ENCODE measurements at places on chromosomes 12 and 14.
A peak's percentile ranks its signal among the peaks of the same experiment; 100 is the strongest.

DNA sequence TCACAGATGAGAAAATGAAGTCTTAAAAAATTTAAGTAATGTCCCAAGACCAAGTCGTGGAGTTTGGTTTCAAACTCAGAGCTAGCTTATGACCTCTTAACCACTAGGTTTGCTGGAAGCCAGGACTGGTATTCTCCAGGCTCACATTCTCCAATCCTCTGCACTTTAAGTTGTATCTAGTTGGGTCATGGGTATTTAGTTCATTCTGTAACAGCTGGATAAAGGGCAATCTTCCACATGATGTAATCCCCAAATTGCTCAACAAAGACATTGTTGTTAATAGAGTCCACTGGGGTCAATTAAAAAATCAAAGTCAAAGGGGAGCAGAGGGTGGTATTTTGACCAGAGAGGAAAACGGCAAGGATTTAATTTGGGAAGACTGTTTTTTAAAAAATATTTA lies 17.8 kb upstream of the GAS2L3 start:
- DNase-seq = no peak

DNA sequence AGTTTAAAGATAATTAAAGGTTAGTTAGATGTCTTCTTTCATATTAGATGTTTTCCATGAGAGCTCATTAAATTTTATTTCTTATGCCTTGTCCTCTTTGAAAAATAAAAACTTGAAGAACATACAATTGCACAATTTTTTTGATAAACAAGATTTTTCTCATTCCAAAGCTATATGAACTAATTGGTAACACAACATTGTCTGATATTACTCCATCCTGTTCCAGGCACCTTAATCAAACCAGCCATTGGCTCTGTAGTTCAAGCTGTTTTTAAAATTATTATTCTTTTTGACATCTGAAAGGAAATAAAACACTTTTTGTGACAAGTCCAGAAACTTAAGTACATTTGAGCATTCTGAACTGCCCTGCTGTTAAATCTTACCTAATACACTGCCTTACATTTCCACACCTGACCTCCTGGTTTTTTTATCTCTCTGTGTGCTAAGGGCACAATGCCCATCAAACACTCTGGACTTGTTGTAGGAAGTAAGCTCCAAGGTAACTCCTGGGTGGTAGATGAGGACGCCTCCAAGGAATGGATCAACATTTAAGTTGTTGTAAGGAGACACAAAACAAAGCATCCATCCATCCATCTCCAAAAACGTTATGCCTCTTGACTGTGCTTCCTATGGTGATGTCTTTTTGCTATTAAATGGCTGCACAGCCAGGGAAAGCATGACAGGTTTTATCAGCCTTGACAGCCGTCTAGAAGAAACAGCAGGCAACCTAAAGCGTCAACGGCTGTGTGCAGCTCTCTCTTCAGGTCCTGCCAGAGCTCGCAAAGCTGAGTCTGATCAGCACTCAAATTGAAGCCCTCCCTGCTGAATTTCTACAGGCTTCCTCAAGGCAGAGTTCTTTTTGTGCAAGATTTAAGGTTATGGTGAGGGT lies 449.9 kb upstream of the FLRT2 start:
- no peak for DNase-seq

DNA sequence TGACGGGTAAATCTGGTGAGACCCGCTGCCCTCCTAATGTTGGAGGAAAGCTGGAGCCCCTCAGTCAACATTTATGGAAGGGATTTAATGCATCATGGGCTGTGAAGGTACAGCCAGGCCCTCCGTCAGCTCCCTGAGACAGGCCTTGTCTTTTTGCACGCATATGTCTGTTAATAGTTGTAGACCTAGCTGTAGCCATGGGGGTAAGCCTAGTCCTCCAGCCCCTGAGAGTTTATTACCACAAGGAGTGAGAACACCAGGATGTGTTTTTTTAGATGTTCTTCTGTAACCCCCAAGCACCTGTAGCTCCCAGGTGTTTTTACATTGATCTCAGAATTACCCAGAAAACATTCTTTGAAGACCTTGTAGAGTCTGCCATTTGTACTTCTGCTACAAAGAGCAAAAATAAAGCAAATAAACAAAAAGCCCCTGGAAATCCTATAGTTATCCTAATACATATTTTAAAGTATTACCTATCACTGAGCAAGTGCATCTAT lies 25.5 kb downstream of the ETV6 start:
- no peak for DNase-seq

GRCh38 chr12:110717037-110717436 lies 25.7 kb downstream of the PPP1CC start:
- peak; percentile 32 for DNase-seq

GRCh38 chr12:79408689-79409088 lies 282.1 kb downstream of the PAWR start:
- DNase-seq = no peak

- DNase-seq = peak; percentile 37
These were observed 2.3 kb upstream of the KLRD1 start for GRCh38 chr12:10305411-10305810.

- DNase-seq = no peak
These were observed 55.9 kb upstream of the GPR68 start for GRCh38 chr14:91300283-91300895.

DNA sequence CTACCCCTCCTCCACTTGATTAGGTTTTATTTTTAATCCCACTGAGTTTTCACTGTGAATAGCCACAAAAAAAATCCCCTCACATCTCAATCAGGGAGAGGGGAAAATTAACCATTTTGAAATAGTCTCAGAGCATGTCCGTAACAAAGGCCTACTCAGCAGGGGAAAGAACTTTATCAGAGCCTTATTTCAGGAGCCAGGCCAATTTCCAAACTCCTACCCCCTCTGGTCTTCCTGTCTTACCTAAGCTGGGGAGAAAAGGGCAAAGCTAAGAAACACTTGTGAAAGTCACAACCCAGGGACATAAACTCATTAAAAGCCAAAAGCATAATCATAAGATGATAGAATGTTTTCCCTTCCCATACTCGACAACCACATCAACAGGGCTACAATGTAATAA lies 260.3 kb upstream of the DIO3 start:
- no peak for DNase-seq

- peak; percentile 50 for DNase-seq
These were observed 113.5 kb upstream of the VASH1 start for GRCh38 chr14:76647697-76648298.

DNA sequence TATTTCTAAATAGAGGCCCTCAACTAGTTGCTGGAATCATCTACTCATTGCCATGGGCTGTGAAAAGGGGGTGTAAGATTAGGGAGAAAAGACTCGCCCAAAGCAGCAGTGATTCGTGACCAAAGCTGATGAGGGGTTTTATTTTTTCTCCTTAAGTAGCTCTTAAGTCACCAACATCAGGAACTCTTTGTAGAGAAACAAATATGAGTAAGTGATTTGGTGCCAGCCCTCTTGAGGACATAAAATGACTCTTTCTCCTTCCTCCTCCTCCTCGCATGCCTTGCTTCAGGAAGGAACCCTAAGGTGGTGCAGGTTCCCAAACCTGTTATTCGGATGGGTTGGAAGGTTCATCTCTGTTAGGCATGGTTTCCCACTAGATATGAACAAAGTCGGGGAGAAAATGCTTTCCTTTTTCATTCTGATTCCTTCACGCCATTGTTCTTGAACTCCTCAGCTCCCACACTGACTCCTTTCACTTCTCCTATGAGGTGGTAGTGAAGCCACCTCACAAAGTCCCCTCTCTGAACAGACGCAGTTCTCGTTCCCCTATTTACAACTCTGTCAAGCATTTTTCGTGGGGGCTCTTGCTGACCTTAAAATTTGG lies 113.4 kb downstream of the ETV6 start:
- DNase-seq = peak; percentile 38

- DNase-seq = no peak
These were observed 12.7 kb downstream of the JAG2 start for GRCh38 chr14:105155681-105156413.

DNA sequence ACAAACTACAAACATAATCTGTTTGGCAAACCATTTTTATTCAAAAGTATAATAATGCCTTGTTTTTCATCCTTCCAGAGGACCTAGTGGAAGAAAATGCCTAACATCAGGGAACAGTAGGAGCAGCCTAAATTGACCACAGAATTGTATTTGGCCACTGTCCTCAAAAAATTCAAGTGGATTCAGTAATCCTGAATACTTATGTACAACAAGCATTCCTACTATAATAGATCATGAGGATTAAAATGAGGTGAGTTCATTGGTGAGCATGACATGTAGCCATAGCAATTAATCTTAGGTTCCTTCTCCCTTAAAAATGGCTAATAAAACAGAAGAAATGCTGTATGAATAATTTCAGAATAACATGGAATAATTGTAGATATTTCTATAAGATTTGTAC lies 209.3 kb downstream of the DAD1 start:
- DNase-seq = no peak

DNA sequence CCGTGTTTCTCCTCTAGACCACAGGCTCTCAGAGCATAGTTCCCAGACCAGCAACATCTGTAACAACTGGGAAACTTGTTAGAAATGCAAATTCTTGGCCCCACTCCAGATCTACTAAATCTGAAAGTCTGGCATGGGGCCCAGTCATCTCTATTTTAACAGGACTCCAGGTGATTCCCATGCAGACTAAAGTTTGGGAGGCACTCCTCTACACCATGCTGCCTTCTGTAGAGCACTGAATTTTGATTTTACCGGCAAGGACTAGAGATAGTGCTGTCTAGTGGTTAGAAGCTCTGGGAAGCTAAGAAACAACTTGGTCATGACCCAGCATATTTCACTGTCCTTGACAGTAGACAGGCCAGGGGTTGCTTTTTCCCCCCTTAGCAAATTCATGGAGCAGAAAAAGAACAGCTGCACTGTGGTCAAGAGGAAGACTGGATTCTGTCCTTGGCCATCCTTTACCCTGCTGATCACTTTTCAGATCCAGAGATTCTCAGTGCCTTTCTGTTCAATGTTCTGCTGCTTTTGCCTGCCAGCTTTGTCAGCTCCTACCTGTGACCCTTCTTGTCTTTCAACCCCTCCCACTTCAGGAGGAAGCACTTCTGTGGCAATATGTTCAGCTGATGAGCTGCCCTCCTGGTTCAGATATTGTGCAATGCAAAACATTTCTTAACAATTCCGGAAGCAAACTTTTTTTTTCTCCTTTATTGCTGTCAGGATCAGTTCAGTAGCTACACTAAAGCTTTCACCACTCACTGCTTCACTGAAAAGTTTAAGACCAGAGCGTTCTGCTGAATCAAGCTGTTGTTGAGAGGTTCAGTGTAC lies 133.8 kb upstream of the NUDT4 start:
- peak; percentile 50 for DNase-seq

DNA sequence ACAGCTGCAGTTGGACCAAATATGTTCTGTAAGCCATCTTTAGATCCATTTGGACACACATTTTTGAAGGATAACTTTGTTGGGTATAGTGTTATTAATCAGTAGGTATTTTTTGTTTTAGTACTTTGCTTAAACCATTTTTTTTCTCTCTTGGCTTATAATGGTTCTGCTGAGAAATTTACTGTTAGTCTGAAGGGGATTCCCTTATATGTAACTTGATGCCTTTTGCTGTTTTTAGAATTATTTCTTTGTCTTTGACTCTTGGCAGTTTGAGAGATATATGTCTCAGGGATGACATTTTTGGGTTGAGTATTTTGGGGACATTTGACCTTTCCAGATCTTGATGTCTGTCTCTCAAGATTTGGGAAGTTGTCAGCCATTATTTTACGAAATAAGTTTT lies 169.8 kb downstream of the GPHN start:
- no peak for DNase-seq

GRCh38 chr12:125070661-125071390 lies 5.6 kb downstream of the AACS start:
- DNase-seq = no peak

GRCh38 chr12:62258941-62259630 lies 1.1 kb upstream of the USP15 start:
- DNase-seq = peak; percentile 37
